ENCODE measurements at places on chromosomes 3 and 15. TPM values are rescaled to one million over a fixed set of nuclear protein-coding genes. Genes with fewer than 3 reads are reported as not detected.

GRCh38 chr15:101723171-101723873, 951 bp downstream of the TARS3 start:
- DNase-seq, result peak; percentile 8

- no peak for DNase-seq
Observed at GRCh38 chr3:24348348-24348747, 146.3 kb downstream of the THRB start.

GRCh38 chr15:71812966-71813722, 2.8 kb downstream of the NR2E3 start:
- DNase-seq, result no peak

DNA sequence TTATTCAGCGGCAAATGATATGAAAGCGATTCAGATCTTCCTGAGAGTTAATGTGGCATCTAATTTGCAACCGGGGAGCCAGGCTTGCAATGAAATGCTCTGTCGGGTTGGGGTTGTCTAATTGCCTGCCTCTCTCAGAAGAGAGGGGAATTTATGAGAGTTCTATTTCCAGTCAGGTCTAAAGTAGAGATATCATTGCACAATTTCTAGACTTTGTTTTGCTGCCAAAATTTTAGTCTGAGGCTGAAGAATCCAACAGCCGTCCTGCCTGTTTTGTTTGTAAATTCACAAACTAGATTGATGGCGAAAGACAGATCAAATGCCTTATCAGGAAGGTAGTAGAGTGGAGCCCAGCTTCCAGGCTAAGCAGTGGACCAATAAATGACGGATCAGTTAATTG, 610 bp downstream of the LIPC start:
- peak; percentile 27 for DNase-seq

DNA sequence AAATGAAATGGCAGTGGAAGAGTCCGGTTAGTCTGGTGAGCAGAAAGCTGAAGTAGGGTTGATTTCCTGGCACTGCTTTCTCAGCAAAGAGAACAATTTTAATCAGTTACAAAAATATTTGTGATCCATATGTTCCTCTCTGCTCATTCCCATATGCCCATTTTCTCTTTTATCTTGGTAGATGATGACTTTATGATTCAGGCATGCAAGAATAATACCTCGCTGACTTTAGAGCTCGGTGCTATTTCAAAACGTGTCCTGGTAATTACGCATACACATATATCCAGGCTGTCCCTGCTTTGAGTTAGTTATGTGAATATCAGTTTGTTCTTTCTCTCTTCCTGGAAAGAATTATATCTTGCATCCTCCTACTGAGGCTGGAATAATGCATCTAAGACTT, 38.5 kb downstream of the ARPP21 start:
- no peak for DNase-seq

LXN gene
- total RNA-seq, result 3.4 TPM

SCN11A gene
- 0.05 TPM for total RNA-seq

SCAANT1 gene
- total RNA-seq, result not detected

DNA sequence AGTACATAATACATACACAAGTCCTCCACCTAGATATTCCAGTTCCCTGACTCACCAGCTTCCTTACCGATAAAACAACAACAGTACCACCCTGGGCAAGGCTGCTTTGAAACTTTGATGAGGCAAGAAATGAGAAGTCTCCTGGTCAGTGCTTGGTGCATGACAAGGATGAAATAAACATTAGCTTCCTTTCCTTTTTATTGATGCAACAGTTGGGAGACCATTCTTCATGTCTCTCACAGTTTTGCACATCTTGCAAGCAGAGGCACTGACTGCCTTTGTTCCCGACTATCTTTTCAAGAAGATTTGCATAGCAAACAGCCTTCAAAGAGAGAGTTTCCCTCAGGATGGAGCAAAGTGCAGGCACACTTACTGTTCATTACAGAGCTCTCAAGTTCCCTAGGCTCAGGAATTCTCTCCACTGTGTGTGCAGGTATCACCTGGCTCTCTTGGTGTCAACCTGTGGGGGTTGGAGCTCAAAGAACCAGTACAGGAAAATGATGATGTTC, 65.2 kb downstream of the MYLK start:
- peak; percentile 70 for DNase-seq

TMEM212 gene
- not detected for total RNA-seq

- no peak for DNase-seq
Observed at GRCh38 chr15:52006702-52007340, 12.2 kb upstream of the MAPK6 start.

DNA sequence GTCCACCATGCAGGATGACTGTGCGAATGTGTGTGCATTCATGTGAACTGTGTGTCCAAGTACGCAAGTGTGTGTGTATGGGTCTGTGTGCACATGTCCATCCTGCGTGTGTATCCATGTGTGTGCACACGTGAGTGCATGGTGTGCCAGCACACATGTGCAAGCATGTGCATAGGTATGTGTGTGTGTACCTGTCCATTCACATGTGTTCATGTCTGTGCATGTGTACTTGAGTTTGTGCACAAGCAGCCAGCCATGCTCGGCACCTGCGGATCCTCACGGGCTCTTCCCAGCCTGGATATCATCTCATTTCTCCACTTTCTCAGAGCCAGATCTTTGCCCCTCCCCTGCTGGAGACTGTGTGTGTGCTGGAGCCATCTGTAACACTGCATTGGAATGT, 18.7 kb upstream of the PLXNA1 start:
- no peak for DNase-seq

DNAH1 gene
- total RNA-seq, result 7.6 TPM

- no peak for DNase-seq
Observed at GRCh38 chr3:15214758-15215157, 8.7 kb downstream of the CAPN7 start.

- DNase-seq, result no peak
Observed at GRCh38 chr3:126119008-126119675, 35.2 kb upstream of the SLC41A3 start.

DNA sequence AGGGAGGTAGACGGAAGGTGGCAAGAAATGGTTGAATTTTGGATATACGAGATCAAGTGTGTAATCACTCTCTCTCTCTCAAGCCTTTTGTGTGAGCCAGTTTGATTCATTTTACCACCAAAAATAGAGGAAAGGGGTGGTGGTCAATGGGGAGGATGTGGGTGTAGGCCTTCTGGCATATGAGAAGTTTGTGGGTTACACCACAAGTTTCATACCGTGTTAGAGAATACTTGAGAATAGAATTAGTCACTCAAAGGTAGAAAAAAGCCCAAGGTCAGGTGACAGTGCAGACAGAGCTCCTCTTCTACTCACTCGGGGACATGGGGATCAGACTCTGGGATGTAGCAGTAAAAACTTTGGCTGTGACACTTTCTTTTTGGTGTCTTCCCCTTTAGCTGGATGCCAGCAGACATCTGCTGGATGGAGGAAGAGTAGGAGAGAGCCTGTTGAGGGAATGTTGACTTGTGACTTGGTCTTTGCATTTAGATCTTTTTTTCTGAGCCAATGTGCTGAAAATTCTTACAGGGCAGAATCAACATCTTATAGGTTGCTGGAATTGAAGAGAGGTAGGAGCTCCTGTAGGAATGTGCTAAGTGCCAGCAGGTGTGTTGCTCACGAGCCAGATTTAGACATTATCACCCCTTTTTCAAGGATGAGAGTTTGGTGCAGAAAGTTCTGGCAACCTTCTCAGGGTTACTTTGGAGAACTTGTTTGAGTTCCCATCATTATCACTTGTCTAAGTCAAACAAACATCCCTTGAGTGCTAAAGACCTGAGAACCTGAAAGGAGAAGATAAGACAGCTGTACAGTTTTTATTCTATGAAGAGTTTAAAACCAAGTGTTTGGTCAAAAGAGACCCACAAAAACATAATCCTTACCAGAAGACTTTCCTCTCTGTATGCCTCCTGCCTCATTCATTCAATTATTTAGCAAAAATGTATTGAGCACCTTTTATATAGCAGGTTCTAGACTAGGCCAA, 43.9 kb upstream of the RYK start:
- no peak for DNase-seq

GRCh38 chr15:41648770-41649169, 11.4 kb upstream of the MGA start:
- DNase-seq, result no peak

DNA sequence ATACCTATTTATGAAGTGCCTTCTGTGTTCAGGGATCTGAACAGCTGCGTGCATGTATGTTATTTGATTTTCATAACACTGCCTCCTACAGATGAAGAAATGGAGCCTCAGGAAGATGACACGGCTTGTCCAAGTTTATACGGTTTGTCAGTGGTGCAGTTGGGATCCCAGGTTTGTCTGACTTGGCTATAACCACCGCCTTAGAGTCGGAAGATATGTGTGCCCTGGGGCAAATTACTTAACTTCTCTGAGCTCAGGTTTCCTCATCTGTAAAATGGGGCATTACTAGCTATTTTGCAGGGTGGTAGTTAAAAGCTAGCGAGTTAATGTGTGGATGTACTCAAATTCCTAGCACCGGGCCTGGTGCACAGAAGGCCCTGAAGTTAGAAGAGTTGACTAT, 54.1 kb upstream of the ANP32A start:
- peak; percentile 6 for DNase-seq

- no peak for DNase-seq
Observed at GRCh38 chr15:101320501-101321052, 25.5 kb upstream of the SNRPA1 start.

- peak; percentile 5 for DNase-seq
Observed at GRCh38 chr15:38612159-38612863, 47.7 kb upstream of the RASGRP1 start.

ISLR gene
- total RNA-seq, result not detected

DNA sequence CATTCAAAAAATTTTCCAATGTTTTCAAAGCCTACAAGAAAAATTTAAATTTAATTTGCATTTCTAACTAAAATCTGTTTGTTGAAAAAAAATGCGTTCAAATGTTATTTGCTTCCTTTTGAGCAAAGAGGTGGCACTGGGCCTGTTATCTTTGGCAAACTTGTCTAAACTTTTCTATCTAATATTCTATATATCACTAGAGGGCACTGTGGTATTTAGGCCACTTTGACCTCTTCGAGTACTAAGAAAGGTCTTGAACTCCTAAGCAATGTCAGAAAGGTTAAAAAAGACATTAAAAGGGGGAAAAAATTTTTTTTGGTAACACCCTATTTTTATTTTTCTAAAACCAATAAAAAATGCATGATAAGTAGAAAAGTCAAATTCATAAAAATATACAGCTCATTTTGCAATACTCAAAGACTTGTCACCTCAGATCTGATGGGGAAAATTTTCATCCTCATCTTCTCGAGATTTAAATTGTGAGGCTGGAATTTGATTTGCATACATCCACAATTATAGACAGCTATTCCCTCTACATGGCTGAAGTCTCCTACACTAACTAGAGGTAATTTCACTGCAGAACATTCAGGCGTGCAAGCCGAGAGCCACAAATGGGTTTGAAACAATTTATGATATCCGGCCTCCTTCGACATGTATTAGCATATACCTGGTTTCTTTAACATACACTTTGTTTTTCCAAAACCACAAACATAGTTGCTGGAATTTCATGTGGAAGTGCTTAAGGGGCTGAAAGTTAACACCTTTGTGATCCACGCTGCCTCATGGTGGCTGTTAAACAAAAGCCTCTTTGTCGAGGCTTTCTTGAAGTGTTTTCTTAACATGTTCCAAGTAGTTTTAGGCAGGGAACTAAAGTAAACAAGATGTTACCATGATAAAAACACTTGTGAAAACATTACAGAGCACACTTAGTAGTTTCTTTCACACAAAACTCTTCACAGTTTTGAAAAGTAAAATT, 576.4 kb downstream of the FOXP1 start:
- DNase-seq, result peak; percentile 48

GRCh38 chr15:85142312-85142711, 160.7 kb downstream of the PDE8A start:
- peak; percentile 73 for DNase-seq

ZNF860 gene
- 11.7 TPM for total RNA-seq

GRCh38 chr15:95853350-95853749, 477.1 kb upstream of the NR2F2 start:
- no peak for DNase-seq

GRCh38 chr15:70466305-70466704, 297.1 kb downstream of the UACA start:
- DNase-seq, result no peak

GRCh38 chr3:62604298-62604697, 230.9 kb upstream of the FEZF2 start:
- DNase-seq, result peak; percentile 91

- no peak for DNase-seq
Observed at GRCh38 chr3:153182501-153183293, 20.7 kb downstream of the RAP2B start.

DNA sequence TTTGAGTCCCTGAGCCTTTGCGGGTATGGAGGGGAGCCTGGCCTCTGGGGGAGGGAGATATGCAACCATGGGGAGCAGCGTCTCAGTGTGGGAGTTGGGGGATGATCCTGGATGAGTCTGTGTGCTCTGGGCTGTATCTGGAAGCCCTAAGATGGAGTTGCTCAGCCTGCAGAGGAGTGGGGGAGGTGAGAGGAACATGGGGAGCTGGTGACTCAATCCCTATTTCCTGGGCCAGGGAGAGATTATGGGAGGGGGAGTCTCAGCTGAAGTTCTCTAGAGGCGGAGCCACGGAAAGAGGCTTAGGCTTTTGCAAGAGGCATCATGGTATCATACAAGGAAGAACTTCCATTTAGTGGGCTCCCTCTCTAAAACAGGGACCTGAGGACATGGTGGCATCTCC, 59.5 kb upstream of the TMEM115 start:
- DNase-seq, result peak; percentile 17
